ENCODE measurements at places on chromosomes 5 and 9.

- DNase-seq, result no peak
Observed at GRCh38 chr5:140004174-140004573, 38.9 kb downstream of the NRG2 start.

GRCh38 chr5:8944005-8944404 lies 601.9 kb downstream of the SEMA5A start:
- DNase-seq, result no peak

- DNase-seq, result no peak
Observed at GRCh38 chr5:167731951-167732350, 559.5 kb upstream of the WWC1 start.

DNA sequence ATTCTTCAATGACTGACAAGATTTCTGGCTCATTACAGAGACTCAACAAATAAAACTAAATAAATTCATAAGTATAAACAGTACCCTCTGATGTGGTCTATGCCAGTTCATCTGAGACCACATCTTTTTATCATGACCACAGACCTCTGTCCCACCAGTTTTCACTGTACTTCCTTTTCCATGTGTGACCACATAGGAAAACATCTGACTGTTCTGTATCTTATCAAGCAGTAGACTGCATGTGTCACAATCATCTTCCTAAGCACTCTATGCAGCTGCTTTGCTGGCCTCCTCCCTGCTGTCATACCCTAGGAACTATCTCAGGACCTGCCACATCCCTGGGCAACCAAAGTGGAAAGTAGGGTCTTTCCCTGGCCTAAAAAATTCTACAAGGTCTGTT lies 205.0 kb upstream of the ZNF462 start:
- DNase-seq, result peak; percentile 70

DNA sequence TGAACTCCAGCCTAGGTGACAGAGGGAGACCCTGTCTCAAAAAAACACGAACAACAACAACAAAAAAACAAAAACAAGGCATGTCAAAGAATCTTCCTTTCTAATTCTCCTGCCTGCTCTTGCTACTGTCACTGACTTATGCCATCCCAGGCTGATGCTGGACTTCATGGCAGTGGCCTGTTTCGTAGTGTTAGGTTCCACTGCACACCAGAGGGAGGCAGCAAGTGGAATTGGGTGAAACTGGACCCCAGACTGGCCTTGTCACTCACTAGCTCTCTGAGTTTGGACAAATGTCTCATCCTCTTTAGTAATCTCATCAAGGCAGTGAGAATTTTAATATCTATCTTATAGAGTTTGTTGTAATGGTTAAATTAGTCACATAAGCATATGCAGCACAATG lies 12.9 kb downstream of the NIM1K start:
- DNase-seq, result no peak

GRCh38 chr5:78483809-78484521 lies 123.5 kb downstream of the SCAMP1 start:
- peak; percentile 97 for DNase-seq

- no peak for DNase-seq
Observed at GRCh38 chr9:93683331-93684134, 107.1 kb downstream of the PHF2 start.

- DNase-seq, result peak; percentile 80
Observed at GRCh38 chr9:33737811-33738606, 57.4 kb upstream of the PRSS3 start.

GRCh38 chr5:139915834-139916233 lies 120.2 kb downstream of the PSD2 start:
- DNase-seq, result no peak
